AG04450 (cell line): ENCODE measurements at places on chromosomes 3 and 15. TPM values are rescaled to one million over a fixed set of nuclear protein-coding genes. Genes with fewer than 3 reads are reported as not detected.

ADIPOQ gene
- polyA plus RNA-seq = not detected in 2 replicates

CLRN1 gene
- polyA plus RNA-seq = not detected in 2 replicates

LYZL4 gene
- not detected in 2 replicates for polyA plus RNA-seq

KLHL25 gene
- 2.9 and 3.5 TPM in 2 replicates for polyA plus RNA-seq

AGTR1 gene
- polyA plus RNA-seq = 0.20 and 0.35 TPM in 2 replicates

NDN gene
- 57.3 and 64.8 TPM in 2 replicates for polyA plus RNA-seq

MEX3B gene
- 6.3 TPM in 2 replicates for polyA plus RNA-seq

DNA sequence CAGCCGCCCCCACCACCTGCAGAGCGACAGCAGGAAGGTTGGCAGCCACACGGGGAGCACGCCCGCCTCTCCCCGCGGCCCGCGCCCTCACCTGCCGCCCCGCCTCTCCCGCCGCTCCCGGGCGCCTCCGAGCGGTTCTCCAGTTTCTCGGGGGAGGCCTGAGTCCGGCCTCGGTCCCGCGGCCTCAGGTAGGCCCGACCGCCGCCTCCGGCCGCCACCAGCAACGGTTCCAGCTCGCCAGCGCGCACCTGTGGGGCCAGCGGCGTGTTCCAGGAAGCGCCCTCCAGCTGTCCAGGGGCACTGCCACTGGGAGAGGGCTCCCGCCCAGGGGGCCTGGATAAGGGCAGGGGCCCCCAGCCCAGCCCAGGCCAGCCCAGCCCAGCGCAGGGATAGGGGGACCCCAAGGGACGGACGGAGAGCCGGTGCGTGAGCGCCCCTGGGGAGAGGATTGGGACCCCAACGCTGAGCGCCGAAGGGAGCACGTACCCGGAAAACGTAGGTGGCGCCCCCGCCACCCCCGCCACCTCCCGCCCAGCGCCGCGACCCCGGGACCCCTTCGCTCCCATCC is 2.2 kb downstream of the LTK start:
- no peak for DNase-seq

- DNase-seq = no peak
These were observed 529.6 kb downstream of the SHQ1 start for GRCh38 chr3:72318504-72319193.

DNA sequence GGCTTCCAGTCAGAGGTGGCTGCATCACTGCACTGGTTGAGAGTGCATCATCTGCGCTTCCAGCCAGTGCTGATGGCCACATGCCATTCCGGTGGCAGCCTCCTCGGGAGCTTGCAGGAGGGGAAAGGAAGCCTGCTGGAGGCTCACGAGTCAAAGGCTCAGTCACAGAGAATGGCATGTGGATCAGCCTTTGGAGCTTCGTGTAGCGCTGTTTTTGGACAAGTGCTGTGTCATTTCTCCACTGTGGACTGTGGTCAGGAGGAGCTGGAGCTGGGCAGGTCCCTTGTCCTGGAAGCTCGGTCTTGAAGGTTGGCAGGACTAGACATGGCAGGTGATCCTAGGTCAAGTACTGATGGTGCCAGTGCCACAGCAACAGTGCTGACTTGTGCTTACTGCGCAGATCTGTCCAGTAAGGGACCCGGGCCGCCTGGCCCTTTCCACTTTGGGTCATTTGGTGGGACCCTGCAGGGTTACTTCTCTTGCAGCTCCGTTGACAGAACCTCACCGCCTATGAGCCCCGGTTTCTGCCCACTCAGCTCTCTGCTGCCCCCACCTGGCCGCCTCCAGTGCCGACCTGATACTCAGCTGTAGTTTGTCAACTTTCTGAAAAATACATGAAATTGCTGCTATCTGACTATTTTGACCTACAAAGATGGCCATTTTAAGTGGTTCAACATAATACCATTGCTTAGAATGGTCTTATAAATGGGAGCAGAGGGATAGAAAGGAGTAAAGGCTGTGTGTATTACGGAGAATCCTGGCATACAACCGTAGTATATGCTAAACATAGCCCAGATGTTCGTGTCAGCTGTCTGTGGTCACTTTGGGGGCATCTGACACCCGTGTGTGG is 27.6 kb upstream of the TRPM1 start:
- peak; percentile 20 for DNase-seq

- DNase-seq = no peak
These were observed 210.1 kb downstream of the RORA start for GRCh38 chr15:61018953-61019352.

DNA sequence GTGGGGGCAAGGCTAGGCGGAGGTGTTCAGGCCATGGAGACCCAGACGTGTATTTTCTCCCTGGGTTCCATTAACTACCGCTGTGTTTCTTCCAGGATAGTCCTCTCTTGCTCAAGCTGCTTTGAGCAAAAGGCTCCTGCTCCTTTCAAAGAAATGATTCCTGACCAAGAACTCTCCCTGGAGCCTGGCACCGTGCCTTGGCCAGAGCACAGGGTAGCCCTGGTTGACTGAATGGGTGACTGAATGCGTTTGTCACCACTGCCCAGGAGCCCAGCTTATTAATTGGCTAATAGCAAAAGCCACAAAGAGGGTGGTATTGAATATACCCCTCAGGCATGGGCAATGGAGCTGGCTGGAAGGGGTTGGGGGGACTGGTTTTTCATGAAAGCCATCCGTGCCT is 13.9 kb downstream of the RASGRF1 start:
- no peak for DNase-seq

GRCh38 chr3:57279685-57280084 is 12.8 kb downstream of the ASB14 start:
- no peak for DNase-seq

DNA sequence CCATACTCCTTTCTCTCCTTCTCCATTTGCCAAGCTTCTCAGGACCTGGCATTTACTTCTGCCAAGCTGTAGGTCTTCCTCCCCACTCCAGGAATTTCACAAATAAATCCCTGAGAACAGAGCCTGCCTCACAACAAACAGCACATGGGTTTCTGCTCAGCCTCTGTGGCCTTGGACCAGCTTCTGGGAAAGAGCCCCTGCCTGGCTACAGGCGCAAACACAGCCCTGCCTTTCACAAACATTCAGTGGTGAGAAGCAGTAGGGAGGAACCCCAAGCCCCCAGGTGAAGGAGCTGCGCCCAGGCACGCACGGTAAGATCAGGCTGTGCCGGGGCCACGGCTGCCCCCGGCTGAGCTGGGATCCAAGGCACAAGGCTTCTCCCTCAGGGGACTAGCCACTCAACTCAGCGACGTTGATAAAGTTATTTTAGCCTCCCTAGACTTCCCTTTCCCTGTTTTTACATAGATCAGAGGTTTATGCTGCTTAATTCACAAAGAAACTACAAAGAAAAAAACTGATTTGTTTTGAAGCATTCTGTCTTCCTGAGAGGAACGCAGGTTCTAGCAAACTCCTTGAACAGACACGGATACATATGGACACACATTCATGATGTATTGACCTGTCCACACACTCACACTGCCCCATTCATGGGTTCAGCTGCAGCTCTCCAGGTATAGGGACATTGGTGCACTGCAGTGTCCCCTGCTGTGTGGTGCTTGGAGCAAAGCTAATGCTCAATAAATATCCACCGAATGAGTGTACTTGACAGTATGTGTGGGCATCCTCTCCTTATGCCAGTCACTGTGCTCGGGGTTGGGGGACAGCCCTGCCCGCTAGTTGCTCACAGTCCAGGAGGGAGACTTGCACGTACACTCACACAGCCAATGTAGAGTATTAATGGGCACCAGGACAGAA is 25.4 kb downstream of the HES1 start:
- DNase-seq = no peak

DNA sequence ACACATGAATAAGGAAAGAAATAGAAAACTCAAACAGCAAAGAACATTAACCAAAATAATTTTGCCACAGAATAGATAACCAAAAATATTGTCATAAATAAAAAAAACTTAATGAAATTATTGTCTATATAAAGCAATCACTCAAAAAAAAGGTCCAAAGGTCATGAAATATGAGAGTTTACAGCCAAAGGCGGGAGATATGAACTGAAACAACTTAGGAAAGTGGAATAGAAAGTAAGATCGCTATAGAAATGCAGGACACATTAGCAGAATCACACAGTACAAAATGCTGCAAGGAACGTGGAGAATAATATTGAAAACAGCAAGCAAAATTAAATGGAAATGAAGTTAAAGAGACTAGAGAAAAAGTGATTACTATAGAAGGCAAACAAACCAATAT is 375.0 kb upstream of the ARHGEF26 start:
- no peak for DNase-seq

- no peak for DNase-seq
These were observed 625.5 kb downstream of the NAALADL2 start for GRCh38 chr3:175484666-175485065.

- no peak for DNase-seq
These were observed 5.3 kb upstream of the TMEM115 start for GRCh38 chr3:50364573-50365079.
